ENCODE measurements at places on chromosomes 4 and X.
A peak's percentile ranks its signal among the peaks of the same experiment; 100 is the strongest.

GRCh38 chr4:82954212-82954611 lies 53.7 kb downstream of the THAP9 start:
- no peak for DNase-seq

- DNase-seq: peak; percentile 30
These were observed 507.9 kb downstream of the MID1IP1 start for GRCh38 chrX:39309018-39309635.

DNA sequence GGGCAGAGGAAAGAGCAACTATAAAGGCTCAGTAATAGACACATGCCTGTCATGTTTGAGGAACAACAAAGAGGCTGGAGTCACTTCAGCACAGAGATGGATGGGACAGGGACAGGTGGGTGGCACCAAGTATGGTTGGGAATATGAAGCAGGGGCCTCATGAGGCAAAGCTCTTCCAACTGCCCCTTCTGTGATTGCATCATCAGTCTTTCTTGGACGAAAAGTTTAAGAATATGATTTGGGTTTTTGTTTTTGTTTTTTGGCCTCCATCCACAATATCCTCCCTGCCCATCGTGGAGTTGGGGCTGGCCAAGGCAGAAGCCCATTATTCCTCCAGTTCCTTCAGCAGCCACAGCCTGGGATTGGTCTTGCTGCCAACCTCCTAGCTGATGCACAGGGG lies 34.4 kb downstream of the SAGE1 start:
- DNase-seq: no peak

DNA sequence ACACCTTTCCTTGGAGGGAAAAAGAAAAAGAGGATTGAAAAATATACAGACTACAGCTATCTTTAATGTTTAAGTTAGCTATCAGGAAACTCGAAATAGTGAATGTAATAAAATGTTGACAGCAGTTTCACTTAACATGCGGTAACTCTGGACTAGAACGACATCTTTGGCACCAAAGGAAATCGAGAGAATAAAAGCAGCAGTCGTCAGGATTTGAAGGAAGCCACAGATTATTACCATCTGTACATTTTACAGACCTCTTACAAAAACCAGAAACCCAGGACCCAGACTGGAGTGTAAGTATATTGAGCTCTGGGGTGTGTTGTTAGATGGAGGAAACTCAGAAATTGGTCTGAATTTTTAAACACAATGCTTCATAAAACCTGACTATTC lies 51.6 kb upstream of the STOX2 start:
- no peak for DNase-seq

DNA sequence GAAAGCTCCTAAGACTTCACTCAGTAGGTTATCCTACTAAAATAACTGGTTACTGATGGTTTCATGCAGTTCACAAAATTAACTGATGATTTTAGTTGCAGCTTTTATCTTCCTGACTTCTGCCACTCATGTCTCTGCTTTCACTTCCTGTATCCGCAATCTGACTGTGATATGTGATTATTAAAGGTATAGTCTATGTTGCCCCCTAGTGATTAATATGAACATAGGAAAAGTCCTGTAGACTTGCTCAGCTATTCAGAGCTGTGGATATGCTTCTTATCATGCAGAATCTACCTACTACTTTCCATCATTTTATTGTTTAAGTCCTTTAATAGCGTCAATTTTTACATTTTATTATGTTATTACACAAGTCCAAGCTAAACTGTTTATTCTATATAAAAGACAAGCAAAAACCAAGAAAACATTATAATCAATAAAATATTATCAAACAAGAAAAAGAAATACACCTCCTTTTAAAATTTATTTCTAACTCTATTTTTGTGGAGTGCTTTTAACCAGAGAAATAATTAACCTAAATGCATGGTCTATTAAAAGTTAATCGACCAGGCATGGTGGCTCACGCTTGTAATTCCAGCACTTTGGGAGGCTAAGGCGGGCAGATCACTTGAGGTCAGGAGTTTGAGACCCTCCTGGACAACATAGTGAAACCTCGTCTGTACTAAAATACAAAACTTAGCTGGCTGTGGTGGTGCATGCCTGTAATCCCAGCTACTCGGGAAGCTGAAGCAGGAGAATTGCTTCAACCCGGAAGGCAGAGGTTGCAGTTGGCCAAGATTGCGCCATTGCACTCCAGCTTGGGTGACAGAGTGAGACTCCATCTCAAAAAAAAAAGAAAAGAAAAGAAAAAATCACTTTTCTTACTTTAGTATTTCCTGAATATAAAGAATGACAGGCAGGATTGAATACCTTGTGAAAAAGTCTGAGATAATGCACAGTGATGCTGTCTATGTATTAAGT lies 40.4 kb upstream of the TLR2 start:
- no peak for DNase-seq

GRCh38 chrX:21756785-21757529 lies 959 bp downstream of the SMPX start:
- no peak for DNase-seq

GRCh38 chr4:108941904-108942430 lies 179.1 kb upstream of the ETNPPL start:
- no peak for DNase-seq

DNA sequence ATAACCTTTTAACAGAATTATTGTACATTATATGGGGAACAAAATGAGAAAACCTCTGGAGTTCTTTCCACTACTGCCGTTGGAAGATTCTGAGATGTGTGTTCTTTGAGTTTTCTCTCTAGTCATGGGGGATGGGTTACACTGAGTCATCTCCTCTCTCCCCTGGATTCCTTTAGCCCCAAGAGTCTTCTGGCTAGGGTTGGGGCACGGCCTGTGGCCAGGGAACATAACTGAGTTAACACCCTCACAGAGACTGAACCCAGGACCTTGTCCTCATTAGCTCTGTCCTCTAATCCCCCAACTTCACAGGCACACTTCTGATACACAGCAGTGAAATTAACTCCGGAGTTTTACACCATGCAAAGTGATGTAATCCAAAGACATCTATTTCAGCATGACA lies 142.3 kb upstream of the F9 start:
- DNase-seq: no peak

GRCh38 chr4:147334478-147334877 lies 146.4 kb upstream of the EDNRA start:
- no peak for DNase-seq
